ENCODE measurements at places on chromosomes 2 and 18. TPM values are rescaled to one million over a fixed set of nuclear protein-coding genes. Genes with fewer than 3 reads are reported as not detected.

GRCh38 chr18:62767321-62767720 is 52.0 kb downstream of the PHLPP1 start:
- H3K27ac ChIP-seq: no peak overlapping the region
- H3K36me3 ChIP-seq: no peaks in the 10 kb centered on the region
- H3K27me3 ChIP-seq: no peaks in the 10 kb centered on the region
- no peak overlapping the region for H3K4me3 ChIP-seq
- DNase-seq: no peak
- no peaks in the 10 kb centered on the region for H3K4me1 ChIP-seq

DNA sequence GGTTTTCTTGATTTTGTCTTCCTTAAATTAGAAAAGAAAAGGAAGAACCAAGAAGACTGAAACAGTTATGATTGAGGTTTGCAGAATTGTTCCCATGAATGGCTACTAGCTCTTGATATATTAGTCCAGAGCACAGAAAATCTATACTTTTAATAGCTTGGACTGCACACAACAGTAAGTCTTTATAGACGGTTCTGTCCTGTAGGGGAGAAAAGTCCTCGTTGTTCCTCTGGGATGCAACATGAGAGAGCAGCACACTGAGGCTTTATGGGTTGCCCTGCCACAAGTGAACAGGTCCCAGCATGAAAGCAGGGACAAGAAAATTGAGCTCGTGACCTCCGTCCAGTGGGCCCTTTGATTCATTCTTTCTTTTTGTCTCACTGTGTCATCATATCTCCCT is 41.5 kb downstream of the RAB31 start:
- no peaks in the 10 kb centered on the region for H3K27me3 ChIP-seq
- no peak overlapping the region for H3K27ac ChIP-seq
- H3K4me3 ChIP-seq: no peak overlapping the region

DNA sequence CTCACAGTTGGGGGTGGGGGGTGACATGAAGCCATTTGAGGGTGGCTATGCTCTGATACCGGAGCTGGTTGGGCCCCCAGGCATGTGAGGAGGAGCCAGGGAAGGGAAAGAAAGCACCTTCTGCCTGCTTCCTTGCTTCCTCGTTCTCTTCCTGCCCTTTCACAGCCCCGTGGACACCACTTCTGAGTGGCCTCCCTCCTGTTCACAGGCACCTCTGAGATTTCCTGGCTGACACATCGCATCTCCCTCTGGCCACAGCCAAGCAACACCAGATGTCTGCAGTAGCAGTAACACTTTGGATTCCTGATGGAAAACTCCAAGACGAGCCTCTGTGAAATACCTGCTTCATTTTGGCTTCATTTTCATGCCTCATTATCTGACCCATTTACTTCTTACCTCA is 64.7 kb upstream of the ST3GAL5 start:
- no peak overlapping the region for H3K4me3 ChIP-seq
- H3K27me3 ChIP-seq: peaks cover 27% of the 10 kb centered on the region
- DNase-seq: peak; percentile 8
- H3K27ac ChIP-seq: no peak overlapping the region
- no peaks in the 10 kb centered on the region for H3K36me3 ChIP-seq

GRCh38 chr2:10228611-10229365 is 73.9 kb upstream of the HPCAL1 start:
- no peaks in the 10 kb centered on the region for H3K36me3 ChIP-seq
- no peak for DNase-seq
- no peaks in the 10 kb centered on the region for H3K4me1 ChIP-seq
- no peak overlapping the region for H3K27ac ChIP-seq
- H3K27me3 ChIP-seq: peaks cover 20% of the 10 kb centered on the region

GRCh38 chr2:105881286-105882136 is 136.8 kb downstream of the NCK2 start:
- H3K4me3 ChIP-seq: no peak overlapping the region
- H3K27me3 ChIP-seq: no peaks in the 10 kb centered on the region
- DNase-seq: no peak
- H3K27ac ChIP-seq: no peak overlapping the region
- peaks cover 8% of the 10 kb centered on the region for H3K4me1 ChIP-seq

Gene RMDN2
- 2.3 TPM for total RNA-seq

- H3K27ac ChIP-seq: no peak overlapping the region
- DNase-seq: no peak
- H3K4me1 ChIP-seq: no peaks in the 10 kb centered on the region
- no peaks in the 10 kb centered on the region for H3K36me3 ChIP-seq
- no peaks in the 10 kb centered on the region for H3K27me3 ChIP-seq
- no peak overlapping the region for H3K4me3 ChIP-seq
Measured at GRCh38 chr2:5664278-5664681, 27.9 kb upstream of the SOX11 start.
